M059J (cell line): ENCODE measurements at places on chromosomes 6 and 20.

DNA sequence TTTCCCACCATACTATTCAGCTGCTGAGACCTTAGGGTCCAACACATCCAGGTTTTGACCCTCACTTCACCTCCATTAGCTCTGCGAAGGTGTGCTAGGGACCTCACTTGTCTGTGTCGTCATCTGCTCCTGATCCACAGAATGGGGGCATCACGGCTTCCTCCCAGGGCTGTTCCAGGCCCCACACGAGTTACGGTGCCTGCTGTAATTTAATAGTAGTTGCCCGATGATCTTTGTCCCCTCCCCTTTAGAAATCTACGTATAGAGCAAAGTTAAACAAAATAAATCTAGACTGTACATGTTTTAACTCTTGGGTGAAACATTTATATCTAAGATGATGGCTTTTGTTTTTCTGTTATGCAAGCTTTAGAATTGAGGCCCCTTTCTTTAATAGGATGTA lies 49.1 kb upstream of the NAA20 start:
- no peak for DNase-seq

DNA sequence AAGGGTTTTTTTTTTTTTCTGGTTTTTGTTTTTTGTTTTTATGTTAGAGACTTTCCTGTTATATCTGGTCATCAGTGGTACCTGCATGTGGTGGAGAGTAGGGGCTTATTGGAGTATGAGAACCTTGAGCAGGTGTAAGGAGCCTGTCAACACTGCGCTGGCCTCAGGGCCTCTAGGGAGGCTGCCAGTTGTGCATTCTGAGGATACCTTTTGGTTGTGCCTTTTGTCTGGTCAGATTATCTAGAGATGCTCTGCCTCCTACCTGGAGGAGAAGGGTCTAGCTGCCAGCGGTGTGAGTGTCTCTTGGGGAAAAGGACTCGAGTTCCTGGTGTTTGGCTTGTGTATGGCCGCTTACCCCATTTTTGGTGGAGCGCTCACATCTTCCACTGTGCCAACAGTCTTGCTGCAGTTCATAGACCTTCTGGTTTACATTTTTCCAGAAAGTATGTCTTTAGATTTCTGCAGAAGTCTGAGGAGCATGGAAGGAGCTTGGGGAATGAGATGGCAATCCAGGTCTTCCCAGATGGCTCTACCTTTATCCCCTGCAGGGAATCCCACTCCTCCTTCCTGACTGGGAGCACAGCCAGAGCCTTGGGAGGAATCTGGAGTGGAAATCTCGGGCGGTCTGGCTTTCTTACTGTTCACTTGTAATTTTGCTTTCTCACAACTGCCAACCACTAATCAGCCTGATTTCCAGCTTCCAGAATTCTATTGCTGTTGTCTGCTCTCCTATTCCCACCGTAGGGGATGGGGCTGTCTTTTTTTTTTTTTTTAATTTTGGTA lies 49.9 kb downstream of the PTPN1 start:
- peak; percentile 30 for DNase-seq

DNA sequence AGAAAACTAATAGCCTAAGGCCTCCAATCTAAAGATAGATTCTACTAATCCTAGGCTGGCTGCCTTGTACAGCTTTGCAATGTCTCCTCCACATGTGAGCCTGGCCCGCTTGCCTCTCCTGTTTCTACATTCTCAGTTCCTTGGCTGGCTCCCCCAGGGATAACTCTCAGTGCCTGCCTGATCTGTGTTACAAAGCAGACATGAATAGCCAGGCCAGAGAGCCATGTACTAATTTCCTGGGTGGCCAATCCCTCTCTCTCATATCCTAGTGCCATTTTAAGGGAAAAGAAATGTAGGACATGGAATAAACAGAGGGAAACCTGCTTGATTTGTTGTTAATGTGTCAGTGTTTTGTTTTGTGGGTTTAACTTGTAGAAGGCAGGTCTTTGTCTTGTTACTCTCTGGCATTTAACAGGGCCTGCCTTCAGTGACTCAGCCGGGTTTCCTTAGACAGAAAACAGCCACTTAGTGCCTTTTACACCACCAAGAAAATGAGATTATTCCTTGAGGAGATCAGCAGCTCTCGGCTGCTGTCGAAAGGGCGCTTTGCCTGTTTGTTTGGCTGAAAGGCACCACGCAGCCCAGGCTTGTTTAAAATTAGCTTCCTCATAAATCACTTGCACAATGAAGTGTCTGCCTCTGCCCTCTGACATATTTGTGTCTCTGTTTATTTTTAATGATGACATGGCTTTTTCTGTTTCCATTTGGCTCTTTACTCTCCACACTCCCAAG lies 702.7 kb downstream of the MAFB start:
- DNase-seq = peak; percentile 91

GRCh38 chr6:97064578-97064977 lies 140.1 kb downstream of the KLHL32 start:
- no peak for DNase-seq

DNA sequence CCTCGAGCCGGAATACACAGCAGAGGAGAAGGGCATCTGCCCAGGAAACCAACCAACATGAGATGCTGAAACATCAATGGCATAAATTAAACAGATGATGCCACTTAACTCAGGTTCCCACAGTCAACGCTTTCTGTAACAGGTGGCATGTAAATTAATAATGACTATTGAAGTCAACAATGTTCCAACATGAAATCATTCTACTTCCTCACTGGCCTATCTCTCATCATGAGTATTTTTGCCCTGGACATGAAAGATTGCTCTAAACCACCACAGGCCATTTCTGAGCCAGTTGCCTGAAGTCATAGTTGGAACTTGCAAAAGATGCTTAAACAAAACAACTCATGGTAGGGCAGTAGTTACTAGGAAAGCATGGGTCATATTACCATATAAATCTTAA lies 397.9 kb upstream of the JARID2 start:
- DNase-seq = peak; percentile 42

GRCh38 chr6:20182926-20183521 lies 29.2 kb downstream of the MBOAT1 start:
- peak; percentile 98 for DNase-seq

DNA sequence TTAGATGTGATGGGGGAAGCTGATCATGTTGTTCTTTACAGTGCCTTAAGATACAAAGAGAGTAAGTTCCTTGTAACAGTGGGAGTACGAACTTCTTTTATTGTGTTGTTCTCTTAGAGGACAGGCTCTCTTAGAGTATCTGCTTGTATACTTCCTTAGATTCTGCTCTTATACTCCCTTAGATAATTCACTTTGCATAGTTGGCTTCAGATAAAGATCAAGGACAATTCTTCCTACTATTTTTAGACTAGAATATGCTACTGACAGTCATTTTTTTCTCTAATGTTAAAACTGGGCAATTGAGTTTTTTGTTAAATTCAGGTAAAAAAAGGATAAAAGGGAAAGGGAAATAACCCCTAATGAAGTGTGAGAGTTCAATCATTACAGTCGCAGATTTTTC lies 138.7 kb downstream of the MYB start:
- DNase-seq = no peak

- no peak for DNase-seq
Observed at GRCh38 chr6:163651915-163652668, 237.6 kb downstream of the QKI start.

DNA sequence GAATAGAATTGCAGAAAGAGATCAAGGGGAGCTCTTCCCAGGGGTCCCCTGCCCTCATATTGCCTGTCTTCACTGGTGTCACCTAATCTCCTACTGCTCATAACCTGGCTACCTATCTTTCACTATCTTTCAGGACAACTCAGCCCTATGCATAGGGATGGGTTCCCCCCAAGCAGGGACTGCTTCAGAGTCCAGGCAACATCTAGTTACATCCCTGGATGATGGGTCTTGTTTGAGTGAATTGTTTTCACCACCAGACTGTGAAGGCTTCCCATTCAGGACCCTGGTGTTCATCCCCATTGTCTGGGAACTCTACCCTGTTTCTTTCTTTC lies 850 bp upstream of the HECA start:
- DNase-seq = no peak

DNA sequence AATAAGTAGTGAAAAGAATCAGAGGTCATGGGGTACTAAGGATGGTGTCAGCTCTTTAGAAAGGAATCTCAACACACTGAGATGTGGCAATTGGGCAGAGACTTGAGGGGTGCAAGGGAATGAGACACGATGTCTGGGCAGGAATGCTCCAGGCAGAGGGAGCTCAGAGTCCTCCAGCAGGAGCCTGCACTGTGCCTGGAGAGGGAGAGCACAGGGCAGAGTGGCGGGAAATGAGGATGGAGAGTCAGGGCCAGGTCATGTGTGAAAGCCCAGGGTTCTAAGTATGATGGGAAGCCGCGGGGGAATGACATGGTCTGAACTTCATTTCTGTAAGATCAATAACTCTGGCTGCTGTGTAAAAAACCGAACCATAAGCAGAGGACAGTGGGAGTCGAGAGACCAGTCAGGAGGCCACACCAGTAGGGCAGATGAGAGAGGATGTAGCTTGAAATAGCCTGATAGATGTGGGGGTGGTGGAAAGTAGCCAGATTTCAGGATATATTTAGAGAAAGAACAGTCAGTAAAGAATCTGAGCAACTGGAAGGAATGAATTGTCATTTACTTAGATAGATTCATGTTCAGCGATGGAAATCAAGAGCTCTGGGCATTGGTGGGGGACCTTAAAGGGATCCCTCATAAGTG lies 133.4 kb upstream of the DTNBP1 start:
- no peak for DNase-seq
